ENCODE measurements at places on chromosomes 2 and 18.

GRCh38 chr2:63465633-63466032 lies 122.6 kb downstream of the WDPCP start:
- no peak for DNase-seq

DNA sequence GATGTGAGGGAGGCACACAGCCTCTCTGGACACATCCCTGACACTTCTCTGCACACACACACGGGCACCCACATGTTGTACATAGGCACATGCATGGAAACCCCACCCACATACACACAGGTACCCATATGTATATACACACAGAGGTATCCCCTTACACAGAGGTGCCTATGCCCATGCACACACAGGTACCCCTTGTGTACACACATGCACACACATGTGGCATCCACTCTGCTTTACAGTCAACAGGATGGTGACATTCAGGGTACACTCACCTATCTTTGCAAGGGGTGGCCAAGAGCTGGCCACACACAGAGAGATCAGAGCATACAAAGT lies 59.5 kb downstream of the FAM168B start:
- no peak for DNase-seq

- peak; percentile 53 for DNase-seq
Measured at GRCh38 chr2:8851811-8852560, 14.6 kb upstream of the KIDINS220 start.

- DNase-seq, result no peak
Measured at GRCh38 chr2:101993772-101994171, 2.0 kb downstream of the IL1R2 start.

- DNase-seq, result no peak
Measured at GRCh38 chr2:68126561-68126960, 31.1 kb upstream of the PNO1 start.

DNA sequence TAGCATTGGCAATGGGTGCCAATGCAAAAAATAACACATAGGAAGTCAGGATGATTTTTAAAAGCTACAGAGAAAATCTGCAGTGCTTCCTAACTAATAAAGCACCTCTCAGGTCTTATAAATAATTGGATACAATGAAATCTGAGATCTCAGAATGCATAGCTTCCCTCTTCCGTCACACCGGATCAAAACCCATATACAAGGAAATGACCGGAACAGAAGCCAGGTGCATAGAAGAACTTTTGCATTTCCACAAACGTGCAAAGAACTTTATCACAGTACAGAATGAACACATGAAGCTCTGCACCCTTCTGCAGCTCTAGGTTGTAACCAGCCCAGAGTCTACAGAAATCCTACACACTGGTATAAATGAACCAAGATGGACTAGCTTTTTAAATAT lies 145.4 kb downstream of the TCF4 start:
- no peak for DNase-seq

GRCh38 chr2:225400060-225400511 lies 576 bp downstream of the NYAP2 start:
- peak; percentile 94 for DNase-seq

- DNase-seq, result no peak
Measured at GRCh38 chr18:49613641-49614151, 51.8 kb downstream of the LIPG start.

- DNase-seq, result no peak
Measured at GRCh38 chr18:44771572-44771955, 90.9 kb downstream of the SETBP1 start.

DNA sequence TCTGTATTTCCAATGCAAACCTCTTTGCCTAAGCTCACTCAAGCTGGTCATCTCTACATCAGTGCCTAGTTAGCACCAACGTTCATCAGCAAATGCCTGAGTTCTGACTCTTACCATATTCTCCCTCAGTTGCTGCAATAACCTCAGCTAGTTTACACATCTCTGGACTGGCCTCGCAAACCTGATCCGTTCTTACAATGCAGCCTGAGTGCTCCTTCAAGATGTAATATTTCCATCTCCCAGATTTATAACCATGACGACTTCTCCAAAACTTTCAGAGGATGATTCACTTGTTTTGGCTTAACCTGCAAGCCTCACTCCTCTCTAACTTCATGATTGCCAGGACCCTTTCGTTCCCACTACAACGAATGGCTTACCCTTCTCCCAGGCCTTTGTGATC lies 69.7 kb downstream of the DIPK1C start:
- no peak for DNase-seq

DNA sequence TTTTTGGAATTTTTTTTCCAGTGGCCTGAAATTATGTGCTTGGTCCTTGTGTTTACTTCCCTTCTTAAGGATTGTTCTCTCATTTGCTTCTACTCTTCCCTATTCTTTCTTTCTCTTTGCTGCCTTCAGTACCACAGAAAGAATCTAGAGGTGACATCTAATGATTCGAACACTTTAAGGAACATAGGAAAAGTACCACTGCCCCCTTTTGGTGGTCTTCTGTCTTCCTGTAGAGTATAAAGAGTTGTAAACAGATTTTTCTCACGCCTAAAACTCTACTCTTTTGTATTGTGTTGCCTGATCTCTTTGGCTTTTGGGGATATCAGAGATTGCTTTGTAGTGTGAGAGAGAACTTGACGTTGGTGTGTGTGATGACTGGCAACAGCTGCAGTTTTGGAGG lies 7.0 kb upstream of the SCTR start:
- peak; percentile 37 for DNase-seq

DNA sequence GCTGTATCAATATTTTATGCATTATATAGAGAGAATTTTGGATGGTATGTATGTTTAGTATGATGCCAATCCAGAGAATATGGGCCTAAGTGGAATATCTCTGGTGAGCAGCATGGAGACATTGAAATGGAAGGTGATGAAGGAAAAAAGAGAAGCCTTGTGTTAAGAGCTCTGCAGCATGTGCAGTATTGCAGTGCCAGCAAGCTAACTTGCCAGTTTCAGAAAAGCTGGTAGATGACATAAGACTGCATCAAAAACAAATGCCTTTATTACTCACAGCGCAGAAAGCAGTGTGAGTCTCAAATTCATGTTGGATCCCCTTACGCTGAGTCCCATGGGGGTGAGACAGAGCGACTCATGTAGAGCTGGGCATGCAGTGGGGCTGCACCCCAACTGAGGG lies 280.2 kb downstream of the CTNNA2 start:
- DNase-seq, result no peak

- DNase-seq, result no peak
Measured at GRCh38 chr18:73043211-73043610, 175.4 kb upstream of the NETO1 start.

GRCh38 chr2:45281311-45281710 lies 272.1 kb upstream of the SIX2 start:
- no peak for DNase-seq

DNA sequence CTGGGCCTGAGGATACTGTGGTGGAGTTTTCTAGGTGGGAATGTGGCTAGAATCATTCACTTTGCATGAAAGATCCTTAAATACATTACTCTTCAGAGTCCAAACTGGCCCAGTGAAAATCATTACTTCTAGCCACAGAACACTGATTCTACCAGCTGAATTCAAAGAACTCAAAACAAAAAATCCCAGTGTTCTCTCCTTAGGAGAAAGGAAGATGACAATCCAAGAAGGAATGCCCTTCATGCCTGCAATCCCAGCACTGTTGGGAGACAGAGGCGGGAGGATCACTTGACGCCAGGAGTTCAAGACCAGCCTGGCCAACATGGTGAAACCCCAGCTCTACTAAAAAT lies 35.2 kb downstream of the FAM228A start:
- DNase-seq, result no peak

- DNase-seq, result no peak
Measured at GRCh38 chr2:138157372-138157771, 193.1 kb downstream of the HNMT start.

DNA sequence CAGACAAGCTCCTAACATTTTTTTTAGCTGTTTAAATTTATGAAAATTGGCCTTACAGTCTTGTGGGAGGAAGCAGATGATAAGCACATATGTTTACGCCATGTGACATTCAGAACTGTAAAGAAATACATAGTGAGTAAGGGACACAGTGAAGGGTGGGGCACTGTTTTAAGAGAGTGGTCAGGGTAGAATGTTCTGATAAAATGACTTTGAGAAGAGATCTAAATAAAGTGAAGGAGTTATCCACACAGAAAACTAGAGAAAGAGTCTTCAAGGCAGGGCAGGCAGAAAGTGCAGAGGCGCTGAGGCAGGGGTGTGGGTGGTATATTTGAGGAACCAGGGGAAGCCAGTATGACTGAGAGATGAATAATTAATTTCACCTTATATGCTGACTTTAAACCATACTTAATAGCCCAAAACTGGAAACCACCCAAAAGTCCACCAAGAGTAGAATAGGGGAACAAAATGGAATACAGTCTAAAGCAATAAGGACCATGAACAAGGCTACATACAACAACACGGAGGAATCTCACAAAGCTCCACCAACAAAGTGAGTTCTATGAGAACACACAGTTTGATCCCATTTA lies 8.6 kb downstream of the MREG start:
- no peak for DNase-seq

DNA sequence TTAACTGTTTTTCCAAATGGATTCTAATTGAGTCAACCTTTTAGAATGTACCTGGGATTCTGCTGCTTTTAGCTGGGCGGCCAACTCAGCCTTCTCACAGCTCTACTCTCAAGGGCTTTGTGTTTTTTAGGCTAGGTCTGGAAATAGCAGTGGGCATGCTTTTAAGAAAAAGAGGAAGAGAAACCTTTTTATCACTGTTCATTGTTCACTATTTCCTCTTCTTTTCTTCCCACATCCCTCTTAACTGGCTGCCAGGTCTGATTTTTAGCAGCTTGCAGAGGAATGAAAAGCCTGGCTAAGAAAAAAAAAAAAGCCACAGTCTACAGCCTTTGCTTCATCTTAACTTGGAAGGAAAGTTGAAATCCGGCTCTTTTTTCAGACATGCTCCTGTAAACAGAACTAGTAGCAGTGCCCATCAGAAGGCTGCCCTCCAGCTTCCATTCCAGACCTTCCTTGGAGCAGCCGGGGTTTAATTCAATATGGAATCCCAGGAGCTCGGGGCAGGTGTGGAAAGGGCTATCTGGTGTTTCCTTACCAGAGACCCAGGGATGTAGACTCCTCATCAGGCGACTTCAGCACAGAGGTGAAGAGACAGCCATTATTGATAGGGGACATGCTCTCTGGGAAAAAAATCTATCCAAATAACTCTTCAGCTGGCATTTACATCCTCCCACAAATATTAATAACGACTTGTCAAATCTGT lies 230.7 kb downstream of the MYO3B start:
- no peak for DNase-seq

DNA sequence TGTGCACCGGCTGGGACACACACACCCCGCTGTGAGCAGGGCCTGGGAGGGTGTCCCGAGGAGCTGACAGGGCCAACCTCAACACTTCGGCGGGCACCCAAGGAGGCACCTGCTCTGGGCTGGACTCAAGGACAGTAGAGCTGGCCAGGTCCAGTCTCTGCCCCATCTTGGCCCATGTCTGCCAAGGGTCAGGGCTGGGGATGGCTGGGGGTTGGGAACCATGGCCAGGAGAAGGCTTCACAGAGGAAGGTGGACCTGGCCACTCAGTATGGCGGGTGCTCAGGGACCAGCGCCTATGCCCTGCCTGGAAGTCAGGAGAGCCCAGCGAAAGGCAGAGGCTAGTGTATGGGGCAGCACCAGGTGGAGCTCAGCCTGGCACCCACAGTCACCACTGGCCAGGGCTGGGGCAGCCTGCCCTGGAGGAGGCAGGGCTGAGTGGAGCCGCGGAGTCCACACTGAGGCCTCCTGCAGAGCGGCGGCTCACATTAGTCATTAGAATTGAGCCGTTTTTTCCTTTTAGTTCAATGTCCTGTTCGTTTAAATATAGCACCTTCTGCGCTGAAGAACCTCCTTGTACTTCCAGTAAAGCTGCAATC lies 4.2 kb downstream of the ERFE start:
- DNase-seq, result no peak

DNA sequence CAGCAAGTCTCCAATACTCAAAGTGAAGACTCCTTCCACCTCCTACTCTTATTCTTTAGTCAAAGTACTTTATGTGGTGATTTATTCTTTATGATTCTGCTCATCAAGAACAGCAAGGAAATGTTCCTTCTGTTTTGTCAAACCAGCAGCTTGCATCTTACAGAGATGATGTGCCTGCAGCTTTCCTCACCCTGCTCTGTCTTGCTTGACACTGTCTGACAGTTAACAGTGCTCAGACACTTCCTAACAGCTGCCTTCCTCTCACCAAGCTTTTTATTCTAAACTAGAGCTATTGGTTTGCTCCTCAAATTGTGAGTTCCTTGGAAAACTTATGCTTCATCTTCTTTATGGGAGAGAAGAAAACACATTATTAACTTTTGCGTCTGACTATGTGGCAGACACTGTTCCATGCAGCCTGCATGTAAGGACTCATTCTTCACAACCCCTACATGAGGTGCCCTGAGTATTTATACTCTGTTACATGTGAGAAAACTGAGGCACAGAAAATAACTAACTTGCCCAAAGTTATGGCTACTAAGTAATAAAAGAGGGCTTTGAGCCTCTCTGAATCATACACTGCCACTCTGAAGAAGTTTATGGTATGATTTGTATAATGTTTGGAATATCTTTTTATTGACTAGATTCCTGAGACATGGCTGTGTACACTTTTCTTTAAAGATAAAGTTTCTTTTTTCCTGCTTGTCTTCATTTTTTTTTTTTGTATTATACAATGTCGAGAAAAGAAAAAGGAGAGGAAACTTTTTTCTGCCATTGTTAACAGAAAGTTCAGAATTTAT lies 723.3 kb upstream of the DDX18 start:
- no peak for DNase-seq

DNA sequence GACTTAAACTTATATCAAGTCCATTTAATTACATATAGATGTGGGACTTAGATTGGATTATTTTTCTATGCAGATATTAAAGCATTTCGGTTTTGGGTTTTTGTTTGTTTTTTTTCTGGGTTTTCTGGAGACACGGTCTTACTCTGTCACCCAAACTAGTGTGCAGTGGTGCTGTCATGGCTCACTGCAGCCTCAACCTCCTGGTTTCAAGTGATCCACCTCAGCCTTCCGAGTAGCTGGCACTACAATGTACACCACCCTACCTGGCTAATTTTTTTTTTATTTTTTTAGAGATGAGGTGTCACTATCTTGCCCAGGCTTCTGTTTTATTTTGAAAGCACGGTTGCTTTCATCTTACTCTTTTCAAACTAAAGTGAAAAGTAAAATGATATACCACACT lies 281.6 kb downstream of the MBD5 start:
- DNase-seq, result no peak

GRCh38 chr2:16259010-16259409 lies 318.7 kb downstream of the MYCN start:
- no peak for DNase-seq

DNA sequence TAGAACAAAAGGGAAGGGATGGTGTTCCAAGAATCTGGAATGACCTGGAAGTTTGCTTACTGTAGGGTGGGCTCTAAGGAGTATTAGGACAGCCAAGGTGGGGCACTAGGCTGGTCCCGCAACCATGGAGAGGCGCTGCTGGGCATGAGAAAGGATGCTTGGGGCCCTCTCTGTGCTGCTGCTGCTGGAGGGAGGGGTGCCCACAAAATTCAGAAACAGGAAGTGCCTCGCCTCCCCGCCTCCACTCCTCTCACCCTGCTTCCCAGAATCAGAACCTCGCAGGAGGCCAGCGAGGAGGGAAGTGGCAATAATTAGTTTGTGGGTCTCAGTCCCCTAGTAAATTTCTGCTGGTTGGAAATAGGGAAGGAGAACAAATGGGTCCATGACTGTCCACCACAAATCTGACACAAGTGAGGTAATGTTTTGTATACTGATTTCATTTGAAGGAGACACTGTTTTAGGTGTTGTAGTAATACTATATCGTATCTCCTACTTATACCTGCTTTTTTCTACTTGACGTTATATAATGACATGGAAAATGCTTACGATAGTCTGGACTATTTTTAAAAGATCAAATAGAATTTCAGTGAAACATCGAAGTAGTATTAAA lies 7.9 kb upstream of the PDCL3 start:
- DNase-seq, result no peak
